Right ventricle myocardium superior (tissue), 1 donor: ENCODE measurements at places on chromosomes 4 and X. TPM values are rescaled to one million over a fixed set of nuclear protein-coding genes. Genes with fewer than 3 reads are reported as not detected.

CXCL8 gene
- total RNA-seq: not detected

CLDN22 gene
- not detected for total RNA-seq

STARD8 gene
- total RNA-seq: 10.5 TPM

GRCh38 chrX:123728016-123728415 lies 4.8 kb downstream of the THOC2 start:
- no peak for DNase-seq

SH3D19 gene
- total RNA-seq: 96.7 TPM

VCX2 gene
- total RNA-seq: not detected

- DNase-seq: peak; percentile 42
Observed at GRCh38 chr4:61741327-61742096, 541.4 kb downstream of the ADGRL3 start.

- no peak for DNase-seq
Observed at GRCh38 chr4:175891851-175892250, 79.8 kb upstream of the GPM6A start.

GRCh38 chr4:111020961-111021360 lies 398.1 kb upstream of the PITX2 start:
- DNase-seq: no peak

DNA sequence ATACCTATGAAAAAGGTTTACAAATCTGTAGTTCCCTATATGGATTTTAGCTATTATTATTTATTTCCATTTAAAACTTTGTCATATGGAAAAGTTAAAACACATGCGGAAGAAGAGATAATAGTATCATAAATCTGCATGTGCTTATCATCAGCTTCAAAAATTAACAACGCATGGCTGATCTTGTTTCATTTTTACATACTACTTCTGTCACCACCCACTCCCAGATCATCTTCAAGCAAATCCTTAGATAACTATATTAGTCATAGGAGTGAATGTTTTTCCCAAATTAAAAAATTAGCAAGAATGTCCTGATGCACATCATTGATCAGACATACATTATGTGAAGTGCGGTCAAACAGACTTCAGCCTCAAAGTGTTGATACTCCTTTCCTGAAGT lies 24.6 kb upstream of the MOB1B start:
- no peak for DNase-seq

DNA sequence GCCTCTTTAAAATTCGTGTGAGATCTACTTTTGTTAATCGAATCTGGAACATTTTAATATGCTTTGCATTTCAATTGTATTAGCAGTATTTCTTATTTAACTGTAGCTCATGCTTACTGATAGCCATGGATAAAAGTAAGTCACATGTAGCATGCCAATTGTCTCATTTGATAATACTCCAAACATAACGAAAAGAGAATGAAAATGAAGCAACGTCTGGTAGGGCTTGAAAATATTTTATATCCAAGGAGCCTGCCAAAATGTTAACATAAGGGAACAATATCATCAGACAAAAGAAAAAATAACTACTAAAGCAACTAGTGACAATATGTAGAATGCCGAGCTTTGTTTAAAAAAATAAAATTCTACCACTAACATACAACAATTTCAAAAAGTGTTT lies 94.1 kb upstream of the MID1 start:
- DNase-seq: no peak

DNA sequence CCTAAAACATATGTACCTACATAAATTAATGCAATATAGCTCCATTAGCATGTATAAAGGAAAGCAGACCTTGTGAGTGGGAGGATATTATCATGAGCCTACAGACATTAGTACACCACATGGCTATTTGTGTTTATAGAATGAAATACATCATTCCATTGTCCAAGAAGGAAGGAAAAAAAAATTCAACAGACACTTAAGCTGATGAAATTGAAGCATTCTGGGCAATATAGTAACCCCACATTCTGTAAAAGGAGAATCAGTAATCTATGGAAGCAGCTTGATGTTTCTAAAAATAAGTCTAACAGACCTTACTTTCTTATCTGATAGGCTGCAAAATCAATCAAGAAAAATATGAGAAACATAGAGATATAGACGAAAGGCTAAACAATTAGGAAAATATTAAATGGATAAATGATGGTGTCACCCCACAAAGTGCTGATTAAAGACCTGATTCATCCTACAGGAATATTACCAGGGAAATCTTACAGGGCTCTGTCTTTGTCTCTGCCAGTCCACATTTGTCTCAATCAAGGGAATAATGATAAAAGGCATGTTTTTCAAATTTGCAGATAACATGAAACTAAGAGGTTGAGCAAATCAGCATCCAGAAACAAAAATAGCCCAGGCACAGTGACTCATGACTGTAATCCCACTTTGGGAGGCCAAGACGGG lies 76.8 kb downstream of the COMMD8 start:
- no peak for DNase-seq

DNA sequence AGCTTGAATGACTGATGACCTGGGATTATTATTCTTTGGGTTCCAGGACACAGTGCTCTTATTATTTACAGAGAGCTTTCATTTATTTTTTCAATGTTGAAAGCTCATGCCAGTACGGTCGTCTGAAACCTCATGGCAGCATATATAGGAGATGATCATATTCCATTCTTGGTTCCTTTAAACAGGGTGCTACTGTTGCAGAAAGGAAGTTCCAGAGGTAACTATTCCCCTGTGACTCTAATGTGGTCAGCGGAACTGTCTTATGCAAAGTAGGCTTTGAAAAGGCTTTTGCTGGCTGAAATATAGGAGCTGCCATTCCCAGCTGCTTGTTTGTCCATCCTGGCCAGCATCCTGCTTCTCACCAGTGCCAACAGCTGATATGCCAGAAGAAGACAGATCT lies 208.3 kb upstream of the LEF1 start:
- DNase-seq: no peak

QRFPR gene
- total RNA-seq: 0.78 TPM

DNA sequence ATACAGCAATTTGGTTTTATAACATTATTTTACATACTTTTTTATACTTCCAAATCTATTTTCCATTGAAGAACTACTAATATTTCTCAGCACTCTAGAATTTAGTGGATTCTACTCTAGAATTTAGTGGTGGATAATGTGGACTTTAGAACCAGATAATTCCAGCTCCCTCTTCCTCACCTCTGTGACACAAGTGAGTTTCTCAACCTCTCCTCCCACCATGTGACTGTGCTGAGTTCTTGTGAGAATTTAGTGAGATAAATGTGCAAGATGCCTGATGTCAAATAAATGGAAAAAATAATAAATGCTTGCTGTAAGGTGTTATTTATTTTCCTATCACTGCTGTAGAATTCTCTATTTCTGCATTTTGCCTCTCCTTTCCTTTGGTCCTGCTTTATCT lies 107.3 kb downstream of the CPEB2 start:
- DNase-seq: no peak
